Stimulated activated CD8-positive, alpha-beta memory T cell treated with anti-CD3 and anti-CD28 coated beads, Interleukin-2, amount 100 ng/mL, for 48 hours (primary cell): ENCODE measurements at places on chromosomes 12 and 14.

DNA sequence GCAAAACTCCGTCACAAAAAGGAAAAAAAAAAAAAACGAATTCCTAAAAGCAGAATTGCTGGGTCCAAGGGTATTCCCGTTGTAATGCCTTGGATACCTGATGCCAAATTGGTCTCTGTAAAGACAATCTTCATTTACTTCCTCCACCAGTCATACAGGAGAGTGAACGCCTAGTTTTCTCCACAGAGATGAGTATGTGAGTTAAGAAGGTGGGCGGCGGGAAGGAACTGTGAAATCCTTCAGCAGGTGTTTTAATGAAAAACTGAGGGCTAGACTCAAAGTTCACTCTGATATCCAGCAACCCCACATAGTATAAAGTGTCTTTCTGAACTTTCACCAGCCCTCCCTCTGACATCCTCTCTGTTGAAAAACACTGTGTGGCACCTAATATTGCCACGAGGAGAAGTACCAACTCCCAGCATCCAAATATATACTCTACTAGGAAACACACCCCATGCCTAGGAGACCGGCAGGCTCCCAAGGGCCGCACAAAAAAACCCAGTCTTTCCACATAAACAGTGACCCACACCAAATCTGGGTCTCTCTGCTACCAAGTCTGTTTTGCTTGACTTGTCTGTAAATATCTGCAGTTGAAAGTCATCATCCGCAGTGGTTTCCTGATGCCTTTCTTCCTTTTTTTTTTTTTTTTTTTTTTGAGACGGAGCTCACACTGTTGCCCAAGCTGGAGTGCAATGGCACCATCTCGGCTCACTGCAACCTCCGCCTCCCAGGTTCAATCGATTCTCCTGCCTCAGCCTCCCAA, 30.3 kb upstream of the FOXN3 start:
- DNase-seq, result no peak

GRCh38 chr14:72916174-72916573, 10.1 kb upstream of the DCAF4 start:
- DNase-seq, result no peak

GRCh38 chr14:90666571-90666970, 149.7 kb downstream of the TTC7B start:
- DNase-seq, result no peak

DNA sequence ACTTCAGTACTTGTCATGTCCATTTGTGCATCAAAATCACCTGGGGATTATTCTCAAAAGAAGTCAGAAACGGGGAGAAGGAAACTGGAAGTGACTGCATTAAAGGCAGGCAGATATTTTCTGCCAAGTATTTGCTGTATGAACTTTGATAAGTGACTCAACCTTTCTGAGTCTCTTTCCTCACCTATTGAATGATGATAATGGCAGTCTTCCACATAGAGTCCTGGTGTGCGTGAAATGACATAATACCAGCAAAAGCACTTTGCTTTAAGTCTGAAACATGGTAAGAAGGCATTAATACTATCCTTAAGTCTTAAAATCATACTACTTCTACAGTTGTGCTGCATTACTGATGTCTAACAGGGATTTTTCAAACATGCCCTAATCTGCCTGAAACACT, 278.5 kb downstream of the ADAMTS20 start:
- DNase-seq, result no peak

GRCh38 chr14:88270776-88271175, 52.3 kb downstream of the KCNK10 start:
- DNase-seq, result no peak
